ENCODE measurements at places on chromosomes 5 and 9.

GRCh38 chr5:139443831-139444453, 4.6 kb upstream of the DNAJC18 start:
- no peak for DNase-seq

- no peak for DNase-seq
These were observed 77.0 kb upstream of the PITX1 start for GRCh38 chr5:135110785-135111596.

GRCh38 chr5:111399113-111399512, 113.2 kb downstream of the STARD4 start:
- DNase-seq: no peak

GRCh38 chr5:149799119-149799623, 69.1 kb downstream of the PPARGC1B start:
- DNase-seq: no peak

- DNase-seq: no peak
These were observed 4.6 kb downstream of the NRG2 start for GRCh38 chr5:140038373-140038957.

- no peak for DNase-seq
These were observed 1.2 kb downstream of the IER5L start for GRCh38 chr9:129176701-129177442.

GRCh38 chr5:111680737-111681413, 76.1 kb downstream of the NREP start:
- DNase-seq: no peak

GRCh38 chr9:104748359-104749031, 1.0 kb downstream of the NIPSNAP3A start:
- no peak for DNase-seq

GRCh38 chr9:20398536-20399338, 223.6 kb downstream of the MLLT3 start:
- DNase-seq: no peak

DNA sequence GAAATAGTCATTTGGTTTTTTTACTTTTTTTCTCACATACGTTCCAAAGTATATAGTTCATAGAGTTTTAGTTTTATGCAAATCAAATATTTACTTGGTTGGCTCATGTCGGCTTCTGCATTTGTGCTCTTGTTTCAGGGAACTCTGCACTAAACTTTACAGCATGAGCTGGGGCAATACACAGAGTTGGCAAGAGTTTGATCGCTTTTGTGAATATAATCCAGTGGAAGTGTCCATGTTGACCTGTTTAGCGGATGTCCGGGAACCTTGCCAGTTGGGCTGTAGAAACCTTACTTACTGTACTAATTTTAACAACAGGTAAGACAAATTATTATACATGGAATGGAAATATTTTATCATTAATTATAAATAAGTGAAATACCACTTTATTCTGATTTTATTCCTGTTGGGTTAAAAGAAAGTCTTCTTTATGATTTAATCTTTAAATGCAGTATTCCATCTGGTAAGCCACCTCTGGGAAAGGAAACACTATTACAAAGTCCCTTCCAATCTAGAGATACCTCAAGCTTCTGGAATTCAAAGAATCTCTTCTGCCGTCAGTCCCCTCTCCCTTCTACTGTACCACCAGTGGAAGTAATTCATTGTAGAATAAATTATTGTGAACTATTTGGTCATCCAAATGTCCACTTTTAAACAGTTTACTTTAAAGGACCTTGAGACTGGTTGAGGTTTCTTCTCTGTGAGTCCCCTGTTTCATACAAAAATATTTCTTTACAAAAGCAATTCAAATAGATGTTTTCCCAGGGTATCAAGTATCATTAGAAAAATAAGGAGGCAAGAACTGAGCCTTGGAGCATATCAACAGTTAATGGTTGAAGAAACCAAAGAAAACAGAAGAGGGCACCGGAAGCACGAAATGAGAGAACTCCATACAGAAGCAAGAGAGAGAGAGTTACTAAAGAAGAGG, 45.2 kb upstream of the GLIPR2 start:
- DNase-seq: no peak

DNA sequence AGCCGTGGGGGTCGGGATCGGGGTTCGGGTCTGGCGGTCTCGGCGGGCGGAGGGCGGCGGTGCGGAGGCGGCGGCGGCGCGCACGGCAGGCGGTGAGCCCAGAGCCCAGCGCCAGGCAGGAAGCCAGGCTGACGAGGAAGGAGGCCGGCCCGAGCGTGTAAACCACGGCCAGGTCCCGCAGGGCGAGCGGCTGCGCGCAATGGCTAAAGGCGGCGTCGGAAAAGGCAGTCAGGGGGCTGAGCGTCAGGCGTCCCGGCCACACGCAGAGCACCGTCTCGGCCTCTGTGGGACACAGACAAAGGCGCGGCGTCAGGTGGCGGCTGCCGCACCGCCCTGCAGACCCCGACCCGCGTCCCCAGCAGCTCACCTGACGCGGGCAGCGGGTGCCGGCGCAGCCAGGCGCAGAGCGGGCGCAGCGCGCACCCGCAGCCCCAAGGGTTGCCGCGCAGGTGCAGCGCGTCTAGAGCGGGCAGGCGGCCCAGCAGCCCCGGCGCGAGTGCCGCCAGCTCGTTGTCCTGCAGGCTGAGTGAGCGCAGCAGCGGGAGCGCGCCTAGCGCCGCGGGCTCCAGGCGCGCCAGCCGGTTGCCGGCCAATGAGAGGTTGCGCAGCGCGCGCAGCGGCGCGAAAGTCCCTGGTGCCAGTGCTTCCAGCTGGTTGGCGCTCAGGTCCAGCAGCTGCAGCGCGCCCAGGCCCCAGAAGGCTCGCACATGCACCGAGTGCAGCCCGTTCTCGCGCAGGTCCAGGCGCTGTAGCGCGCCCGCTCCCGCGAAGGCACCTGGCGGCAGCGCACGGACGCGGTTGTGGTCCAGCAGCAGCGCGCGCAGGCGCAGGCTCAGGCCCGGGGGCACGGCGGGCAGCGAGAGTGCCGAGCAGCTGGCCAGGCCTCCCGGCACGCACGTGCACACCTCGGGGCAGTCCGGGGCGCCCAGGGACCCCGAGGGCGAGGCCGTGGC, 671 bp downstream of the LRRC26 start:
- peak; percentile 19 for DNase-seq

- no peak for DNase-seq
These were observed 7.2 kb upstream of the RNU6ATAC start for GRCh38 chr9:134171316-134172197.

GRCh38 chr9:136526625-136527066, 19.2 kb downstream of the NOTCH1 start:
- DNase-seq: peak; percentile 83

DNA sequence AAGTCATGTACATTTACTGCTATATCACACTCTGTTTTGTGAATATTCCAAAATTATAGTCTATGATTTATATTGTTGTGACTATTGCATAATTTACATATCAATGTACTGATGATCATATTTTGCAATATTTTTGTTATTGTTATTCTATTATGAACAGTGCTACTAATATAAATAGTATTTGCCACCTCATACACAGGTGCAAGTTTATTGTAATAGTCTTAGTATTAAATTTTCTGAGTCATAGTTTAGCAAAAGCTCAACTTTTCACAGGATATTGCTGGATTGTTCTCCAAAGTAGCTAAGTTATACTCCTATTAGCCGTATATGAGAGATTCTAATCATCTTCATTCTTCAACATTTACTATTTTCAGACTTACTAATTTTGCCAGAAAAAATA, 124.7 kb downstream of the TMC1 start:
- DNase-seq: no peak

GRCh38 chr9:109593612-109594011, 95.5 kb upstream of the PTPN3 start:
- no peak for DNase-seq

Measured in hippocampal formation (tissue), 2 donors.